ENCODE measurements at places on chromosomes 5 and 9. TPM values are rescaled to one million over a fixed set of nuclear protein-coding genes. Genes with fewer than 3 reads are reported as not detected.

GRCh38 chr5:78242001-78242400, 52.5 kb downstream of the AP3B1 start:
- peak overlapping the region; percentile 14 for H3K27ac ChIP-seq
- no peak overlapping the region for H3K4me3 ChIP-seq
- H3K4me1 ChIP-seq, result peaks cover 27% of the 10 kb centered on the region
- DNase-seq, result no peak
- H3K27me3 ChIP-seq, result no peaks in the 10 kb centered on the region

DNA sequence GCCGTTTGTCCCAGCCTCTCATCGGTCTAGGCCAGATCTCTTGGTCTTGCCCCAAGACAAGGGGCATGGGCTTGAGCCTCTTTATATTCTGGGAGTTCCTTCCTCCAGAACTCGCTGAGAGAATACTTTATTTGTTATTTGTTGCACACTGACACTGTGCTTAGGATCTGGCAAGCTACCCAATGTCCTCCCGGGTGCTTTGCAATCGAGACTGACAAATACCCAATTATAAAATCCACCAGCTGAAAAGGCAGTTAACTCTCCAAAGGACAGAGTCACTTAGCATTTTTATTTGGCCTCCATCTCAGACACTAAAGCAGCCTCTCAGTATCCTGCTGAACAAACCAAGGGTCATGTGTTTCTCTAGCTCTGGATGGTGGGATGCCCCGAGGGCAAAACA, 500.2 kb upstream of the DAP start:
- H3K36me3 ChIP-seq, result no peaks in the 10 kb centered on the region
- no peak overlapping the region for H3K27ac ChIP-seq
- no peak overlapping the region for H3K4me3 ChIP-seq
- H3K27me3 ChIP-seq, result peaks cover 7% of the 10 kb centered on the region
- H3K4me1 ChIP-seq, result no peaks in the 10 kb centered on the region
- no peak for DNase-seq

DNA sequence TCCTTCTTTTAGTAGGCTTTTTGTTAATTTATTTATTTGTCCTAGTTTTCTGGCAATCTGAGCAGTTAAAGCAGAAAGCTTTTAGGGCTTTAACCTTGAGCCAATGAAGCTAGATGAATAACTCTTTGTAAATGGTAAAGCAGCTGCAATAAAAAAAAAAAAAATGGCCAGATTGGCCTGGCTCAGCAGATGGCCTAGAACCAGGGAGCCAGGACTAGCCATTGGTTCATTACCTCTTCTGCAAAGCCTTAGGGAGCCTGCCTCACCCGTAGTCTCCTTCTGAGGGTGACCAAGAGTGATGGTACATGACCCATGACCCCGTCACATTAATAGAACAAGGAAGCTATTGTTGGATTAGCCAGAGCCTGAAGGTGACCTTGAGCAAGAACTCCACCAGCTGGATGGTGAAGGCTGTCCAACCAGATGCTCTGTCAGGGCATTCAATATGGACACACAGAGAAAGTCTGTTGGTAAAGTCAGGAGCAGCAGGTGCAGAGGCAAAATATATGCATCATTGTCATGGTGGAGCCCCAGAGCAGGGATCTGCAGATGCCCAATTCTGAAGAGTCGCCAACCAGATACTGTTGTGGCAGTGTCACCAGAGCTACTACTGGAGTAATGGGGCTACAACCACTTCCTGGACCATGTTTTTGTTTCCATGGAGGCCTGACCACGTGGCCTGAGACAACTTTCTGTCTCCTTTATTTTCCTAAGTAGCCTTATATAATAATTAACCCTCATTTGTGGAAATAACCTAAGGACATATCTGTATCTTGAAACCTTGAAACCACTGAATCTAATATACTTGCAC, 100.7 kb downstream of the MTX3 start:
- H3K4me3 ChIP-seq, result no peak overlapping the region
- no peak overlapping the region for H3K27ac ChIP-seq
- DNase-seq, result no peak
- no peaks in the 10 kb centered on the region for H3K4me1 ChIP-seq
- H3K27me3 ChIP-seq, result peaks cover 24% of the 10 kb centered on the region
- H3K36me3 ChIP-seq, result no peaks in the 10 kb centered on the region

DNA sequence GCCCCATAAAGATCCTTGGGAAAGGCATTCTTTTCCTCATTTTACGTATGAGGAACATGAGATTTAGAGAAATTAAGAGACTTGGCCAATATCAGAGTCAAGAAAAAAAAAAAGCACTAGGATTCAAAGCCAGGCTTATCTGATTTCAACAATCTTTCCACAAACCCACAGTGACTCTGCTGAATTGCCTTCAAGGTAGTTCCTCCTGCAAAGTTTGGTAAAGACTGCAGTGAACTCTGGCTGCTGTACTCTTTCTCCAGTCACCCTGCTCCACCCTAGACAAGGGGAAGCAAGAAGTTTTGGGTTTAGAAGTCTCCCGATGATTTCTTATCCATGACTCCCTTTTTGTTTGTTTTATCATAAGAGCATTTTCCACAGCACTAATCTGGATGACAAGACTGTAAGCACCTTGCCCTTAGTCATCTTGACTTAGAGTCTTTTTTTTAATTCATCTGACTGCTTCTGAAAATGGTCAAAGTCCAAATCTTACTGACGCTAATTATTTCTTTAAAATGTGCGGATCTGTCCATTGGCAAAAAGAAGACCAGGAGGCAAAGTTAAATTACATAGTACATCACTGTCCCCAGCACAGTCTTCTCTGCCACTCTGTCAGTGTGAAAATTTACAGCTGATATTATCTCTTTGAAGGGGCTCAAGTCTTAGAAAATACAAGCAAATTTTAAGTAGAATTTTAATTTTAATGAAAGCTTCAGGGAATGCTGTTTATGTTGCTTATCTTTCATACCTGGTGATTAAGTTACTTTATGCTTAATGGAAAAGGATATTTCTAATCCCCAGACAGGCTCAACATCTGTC, 180.1 kb downstream of the TTLL11 start:
- H3K27ac ChIP-seq, result no peak overlapping the region
- H3K4me3 ChIP-seq, result no peak overlapping the region

The RLN1 gene
- 0.37 TPM for total RNA-seq

DNA sequence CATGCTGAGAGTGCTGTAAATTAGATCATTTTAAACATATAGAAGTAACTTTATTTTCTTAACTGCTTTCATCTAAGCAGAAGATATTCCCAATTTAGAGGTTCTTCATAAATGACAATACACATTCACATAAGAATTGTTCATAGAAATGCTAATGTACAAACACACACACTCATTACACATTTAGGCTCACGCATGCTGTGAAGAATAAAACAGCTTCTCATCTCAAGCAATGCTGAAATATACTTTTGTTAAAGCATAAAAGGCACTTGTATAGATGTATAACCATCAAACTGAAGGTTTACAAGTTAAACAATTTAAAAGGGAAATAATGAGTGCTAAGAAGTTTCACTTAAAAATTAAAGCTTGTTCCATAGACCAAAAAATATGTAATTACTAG, 18.1 kb upstream of the FTMT start:
- H3K27ac ChIP-seq, result no peak overlapping the region
- no peak for DNase-seq
- H3K4me3 ChIP-seq, result no peak overlapping the region

GRCh38 chr5:133203317-133204305, 151.8 kb downstream of the HSPA4 start:
- no peak overlapping the region for H3K4me3 ChIP-seq
- peaks cover 52% of the 10 kb centered on the region for H3K27me3 ChIP-seq
- no peak for DNase-seq
- peaks cover 2% of the 10 kb centered on the region for H3K4me1 ChIP-seq
- peaks cover 4% of the 10 kb centered on the region for H3K36me3 ChIP-seq
- H3K27ac ChIP-seq, result no peak overlapping the region

All from T-helper 17 cell (primary cell).